ENCODE measurements at places on chromosomes 7 and 10.

DNA sequence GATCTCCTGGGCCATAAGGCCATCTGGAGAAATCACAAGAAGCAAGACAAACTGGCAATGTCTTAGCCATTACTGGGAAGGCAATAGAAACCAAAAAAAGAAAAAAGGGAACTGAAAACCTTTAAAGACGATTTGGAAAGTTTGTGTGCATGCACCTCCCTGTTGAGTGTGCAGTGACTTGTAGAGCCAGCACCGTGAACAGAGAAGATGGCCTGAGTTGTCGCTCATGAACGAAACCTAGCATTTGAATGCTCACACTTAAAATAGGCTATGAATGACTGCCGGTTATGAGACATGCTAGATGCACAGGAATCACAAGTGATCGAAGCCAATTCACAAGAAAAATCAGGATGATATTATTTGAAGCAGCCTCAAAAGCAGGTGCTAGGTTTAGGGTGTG is 151.3 kb upstream of the ADO start:
- no peak for DNase-seq

GRCh38 chr10:79393924-79394610 is 46.8 kb downstream of the PPIF start:
- no peak for DNase-seq

GRCh38 chr10:131085091-131085860 is 226.2 kb downstream of the TCERG1L start:
- no peak for DNase-seq

GRCh38 chr10:42952349-42952748 is 124.5 kb upstream of the RET start:
- no peak for DNase-seq

DNA sequence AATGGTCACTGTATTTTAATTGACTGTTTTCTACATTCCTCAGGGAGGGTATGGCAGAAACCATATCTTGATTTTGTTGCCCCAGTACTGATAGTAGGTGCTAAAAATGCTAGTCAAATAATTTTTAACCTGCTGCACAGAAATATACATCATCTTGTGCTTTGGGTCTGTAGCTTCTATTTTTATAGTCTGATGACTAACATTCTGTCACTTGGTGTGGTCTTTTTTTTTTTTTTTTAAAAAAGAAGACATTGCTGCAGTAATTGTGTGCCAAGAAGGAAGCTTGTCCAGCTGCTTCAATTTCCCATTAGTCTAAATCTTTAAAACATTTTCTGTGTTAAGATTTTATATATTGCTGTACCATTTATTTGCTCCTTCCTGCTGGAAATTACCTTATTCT is 83.6 kb downstream of the ICA1 start:
- no peak for DNase-seq

DNA sequence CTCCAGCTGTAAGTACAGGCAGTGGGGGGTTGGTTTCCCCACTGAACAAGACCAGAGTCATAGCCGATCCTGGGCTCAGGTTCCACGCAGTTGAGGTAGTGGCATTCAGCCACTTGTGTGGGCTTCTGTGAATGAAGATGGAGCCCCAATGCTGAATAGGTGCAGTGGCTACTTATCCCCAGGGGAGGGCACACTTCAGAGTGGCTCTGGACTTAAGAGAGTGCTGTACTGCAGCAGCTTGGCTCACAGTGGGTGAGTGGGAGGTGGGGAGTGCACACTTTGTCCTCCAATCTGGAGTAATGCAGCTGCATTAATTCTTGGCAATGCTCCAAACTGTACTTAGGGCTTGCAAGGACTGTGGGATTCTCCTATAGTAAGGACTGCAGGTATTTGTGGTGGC is 81.9 kb downstream of the BUB3 start:
- no peak for DNase-seq

Measured in NCI-H1417 treated with DMSO at 0.1 percent for 48 hours (cell line).